ENCODE measurements at places on chromosomes 6 and 20.

GRCh38 chr6:77180326-77180725 is 283.0 kb downstream of the HTR1B start:
- no peak for DNase-seq

DNA sequence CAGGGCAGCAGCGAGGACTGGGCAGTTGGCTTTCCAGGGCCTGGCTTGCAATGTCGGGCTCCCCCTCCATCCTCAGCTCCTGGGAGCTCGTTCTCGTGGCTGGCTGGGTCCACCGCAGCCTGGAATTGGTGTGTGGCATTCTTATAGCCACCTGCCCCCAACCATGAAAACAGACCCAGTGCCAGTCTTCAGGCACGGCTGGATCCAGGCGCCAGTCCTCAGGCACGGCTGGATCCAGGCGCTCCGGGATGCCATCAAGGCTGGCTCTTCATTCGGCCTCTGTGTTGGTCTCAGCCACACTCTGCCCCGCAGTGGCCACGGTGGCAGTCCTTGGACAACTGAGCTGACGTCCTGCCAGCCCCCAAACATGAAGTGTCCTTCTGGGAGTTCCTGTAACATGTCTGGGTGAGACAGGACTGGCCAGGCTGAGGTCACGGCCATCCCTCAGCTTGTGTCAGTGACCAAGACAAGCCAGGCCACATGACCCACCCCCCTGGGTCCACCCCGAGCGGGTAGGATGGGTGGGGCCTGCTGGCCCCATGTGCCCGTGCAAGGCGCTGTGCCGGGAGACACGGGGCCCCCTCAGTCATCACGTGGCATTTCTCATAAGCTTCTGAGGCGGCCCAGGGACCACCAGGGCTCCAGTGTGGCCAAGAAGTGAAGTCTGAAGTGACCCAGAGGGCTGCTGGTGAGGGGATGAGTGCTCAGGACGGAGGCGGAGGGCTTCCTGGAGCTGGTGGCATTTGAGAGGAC is 99.0 kb downstream of the TAF4 start:
- no peak for DNase-seq

DNA sequence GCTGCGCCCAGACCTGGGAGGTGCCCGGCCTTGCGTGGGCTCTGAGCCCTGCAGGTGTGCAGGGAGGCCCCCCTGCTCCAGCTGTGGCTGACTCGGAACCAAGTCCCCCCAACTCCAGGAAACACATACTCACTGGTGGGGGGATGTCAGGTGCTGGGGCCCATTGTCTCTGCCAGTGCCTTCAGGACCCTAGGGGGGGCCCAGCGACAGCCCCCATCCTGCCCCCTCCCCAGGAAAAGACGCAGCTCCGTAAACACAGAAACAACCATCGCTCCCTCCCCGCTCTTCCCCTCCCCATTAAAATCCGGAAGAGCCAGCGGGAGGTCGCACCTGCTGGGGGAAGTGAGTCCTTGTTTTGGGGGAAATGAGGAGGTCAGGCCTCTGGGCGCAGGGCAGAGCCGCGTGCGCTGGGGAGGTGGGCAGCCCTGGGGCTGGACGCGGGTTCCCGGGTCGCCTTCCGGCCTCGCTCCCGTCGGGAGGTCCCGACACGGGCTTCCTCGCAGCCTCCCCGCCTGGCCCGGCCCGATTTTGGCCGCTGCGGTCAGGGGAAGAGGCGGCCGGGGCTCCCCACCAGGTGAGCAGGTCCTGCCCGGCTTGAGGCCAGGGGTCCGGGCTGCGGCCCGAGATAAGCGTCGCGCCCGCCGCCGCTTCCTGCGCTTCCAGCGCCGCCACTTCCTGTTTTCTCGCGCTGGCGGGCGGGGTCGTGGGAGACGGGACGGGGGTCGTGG is 6.2 kb downstream of the C20orf204 start:
- no peak for DNase-seq

GRCh38 chr6:33114406-33114805 is 38.6 kb downstream of the HLA-DPB1 start:
- no peak for DNase-seq

GRCh38 chr6:79635232-79635543 is 4.1 kb downstream of the SH3BGRL2 start:
- no peak for DNase-seq

GRCh38 chr6:24492475-24492874 is 2.3 kb upstream of the ALDH5A1 start:
- DNase-seq = no peak

- no peak for DNase-seq
Measured at GRCh38 chr6:131733376-131734016, 22.7 kb upstream of the CTAGE9 start.

DNA sequence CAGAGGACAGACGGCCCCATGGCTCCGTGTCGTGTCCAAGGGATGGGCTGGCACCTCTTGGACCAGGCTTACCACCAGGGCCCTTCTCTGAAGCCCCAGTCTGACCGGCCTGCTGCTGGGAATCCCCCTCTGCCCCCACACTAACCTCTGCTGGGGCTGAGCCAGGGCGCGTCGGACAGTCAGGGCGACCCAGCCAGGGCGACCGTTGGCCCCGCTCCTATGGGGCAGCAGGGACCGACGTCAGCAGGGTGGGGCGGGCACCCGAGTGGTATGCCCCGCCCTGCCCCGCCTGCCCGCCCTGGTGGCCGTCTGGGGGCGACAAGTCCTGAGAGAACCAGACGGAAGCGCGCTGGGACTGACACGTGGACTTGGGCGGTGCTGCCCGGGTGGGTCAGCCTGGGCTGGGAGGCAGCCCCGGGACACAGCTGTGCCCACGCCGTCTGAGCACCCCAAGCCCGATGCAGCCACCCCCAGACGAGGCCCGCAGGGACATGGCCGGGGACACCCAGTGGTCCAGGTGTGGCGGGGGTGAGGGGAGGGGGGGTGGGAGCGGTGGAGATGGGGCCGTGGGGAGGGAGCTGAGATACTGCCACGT is at the start of gene SLC17A9:
Gene SLC17A9, plus strand, starts transcription at position 337 of the 595 bp plus-strand sequence. Its CDS starts 122 bp downstream, at position 459.
- peak; percentile 51 for DNase-seq

DNA sequence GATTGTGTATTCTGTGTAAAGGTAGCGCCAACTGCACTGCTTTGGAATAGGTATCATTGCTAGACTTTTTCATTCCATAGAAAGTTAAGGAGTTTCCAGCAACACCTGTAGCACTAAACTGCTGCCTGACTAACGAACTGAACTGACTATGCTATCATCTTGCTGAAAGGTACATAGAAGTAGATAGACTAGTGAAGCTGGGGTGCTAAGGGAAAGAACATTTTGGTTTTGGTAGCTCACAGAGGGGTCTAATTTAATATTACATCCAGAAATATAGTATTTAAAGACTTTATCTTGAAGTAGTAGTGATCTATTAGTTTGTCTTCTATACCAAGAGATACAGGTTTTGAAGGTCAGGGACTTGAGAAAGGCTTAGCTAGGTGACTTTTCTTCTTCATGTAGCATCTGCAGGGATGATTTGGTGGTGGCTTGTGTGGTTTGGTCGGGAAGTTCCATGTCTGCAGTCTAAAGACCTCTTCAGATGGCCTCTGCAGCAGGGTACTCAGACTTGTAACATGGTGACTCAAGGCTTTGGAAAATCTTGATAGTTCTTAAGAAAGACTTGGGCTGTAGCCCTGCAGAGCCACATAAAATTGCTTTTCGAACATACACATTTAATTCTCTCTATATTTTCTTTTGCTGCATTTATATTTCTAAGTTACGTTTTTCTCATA is 10.2 kb downstream of the SENP6 start:
- DNase-seq = no peak

GRCh38 chr6:52493669-52494068 is 73.5 kb downstream of the EFHC1 start:
- no peak for DNase-seq

DNA sequence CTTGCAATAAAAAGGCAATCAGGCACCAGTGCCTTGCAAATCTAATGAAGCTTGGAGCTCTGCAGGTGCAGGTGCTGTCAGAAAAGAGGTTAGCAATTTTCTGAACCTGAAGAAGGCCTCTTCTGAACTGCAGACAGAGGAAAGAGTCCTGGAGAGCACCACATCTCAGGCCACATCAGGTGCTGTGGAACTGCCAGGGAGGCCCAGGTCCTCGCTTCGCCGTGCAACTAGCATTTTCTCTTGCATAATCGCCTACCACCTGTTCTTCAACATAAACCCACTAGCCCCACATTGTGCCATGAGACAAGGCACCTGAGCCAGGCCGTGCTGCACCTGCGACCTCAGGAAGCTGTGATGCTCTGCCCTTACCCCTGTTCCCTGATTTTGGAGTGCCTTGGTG is 187.6 kb downstream of the DTNBP1 start:
- no peak for DNase-seq

- DNase-seq = no peak
Measured at GRCh38 chr6:54282186-54282585, 26.1 kb upstream of the TINAG start.

DNA sequence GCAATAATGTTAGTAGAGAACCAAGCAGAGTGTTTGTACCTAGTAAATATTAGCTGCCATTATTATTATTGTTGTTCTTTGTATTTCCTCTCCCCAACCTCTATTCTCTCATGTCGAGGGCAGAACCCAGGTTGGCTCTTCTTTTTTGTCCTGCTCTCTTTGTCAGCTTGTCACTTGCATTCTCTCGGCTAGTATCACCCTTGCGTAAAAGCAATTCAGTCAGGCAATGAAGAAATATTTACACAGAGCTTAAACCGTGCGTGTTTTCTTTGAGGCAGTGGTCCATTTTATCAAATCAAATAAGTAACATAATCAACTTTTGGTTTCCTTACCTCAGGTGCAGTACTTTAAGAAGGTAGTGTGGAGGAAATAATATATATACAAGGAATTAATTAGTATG is 83.9 kb downstream of the TULP4 start:
- no peak for DNase-seq

DNA sequence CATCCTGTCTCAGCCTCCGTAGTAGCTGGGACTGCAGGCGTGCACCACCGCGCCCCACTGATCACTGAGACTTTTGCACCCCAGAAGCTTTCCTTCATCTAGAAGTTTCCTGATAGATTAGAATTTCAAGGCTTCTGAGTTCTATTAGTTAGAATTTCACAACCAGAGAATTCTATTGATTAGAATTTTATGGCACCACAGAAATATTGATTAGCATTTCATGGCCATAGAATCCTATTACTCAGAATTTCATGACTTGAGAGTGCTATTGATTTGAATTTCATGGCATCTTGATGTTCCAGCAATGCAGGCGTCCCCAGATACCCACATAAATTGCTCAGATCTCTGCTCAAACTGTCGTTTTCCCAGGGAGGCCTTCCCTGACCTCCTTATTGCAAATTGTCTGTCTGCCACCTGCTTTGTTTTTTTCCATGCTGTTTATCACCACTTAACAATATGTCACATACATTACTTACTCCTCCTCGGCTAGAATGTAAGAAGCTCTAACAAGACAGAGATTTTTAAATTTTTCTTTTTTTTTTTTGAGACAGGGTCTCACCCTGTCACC is 16.9 kb upstream of the CBFA2T2 start:
- DNase-seq = no peak

GRCh38 chr20:34996243-34997028 is 40.8 kb downstream of the MYH7B start:
- DNase-seq = no peak

- no peak for DNase-seq
Measured at GRCh38 chr6:4649728-4650127, 126.5 kb upstream of the CDYL start.

- no peak for DNase-seq
Measured at GRCh38 chr6:14283600-14284235, 166.1 kb downstream of the CD83 start.

DNA sequence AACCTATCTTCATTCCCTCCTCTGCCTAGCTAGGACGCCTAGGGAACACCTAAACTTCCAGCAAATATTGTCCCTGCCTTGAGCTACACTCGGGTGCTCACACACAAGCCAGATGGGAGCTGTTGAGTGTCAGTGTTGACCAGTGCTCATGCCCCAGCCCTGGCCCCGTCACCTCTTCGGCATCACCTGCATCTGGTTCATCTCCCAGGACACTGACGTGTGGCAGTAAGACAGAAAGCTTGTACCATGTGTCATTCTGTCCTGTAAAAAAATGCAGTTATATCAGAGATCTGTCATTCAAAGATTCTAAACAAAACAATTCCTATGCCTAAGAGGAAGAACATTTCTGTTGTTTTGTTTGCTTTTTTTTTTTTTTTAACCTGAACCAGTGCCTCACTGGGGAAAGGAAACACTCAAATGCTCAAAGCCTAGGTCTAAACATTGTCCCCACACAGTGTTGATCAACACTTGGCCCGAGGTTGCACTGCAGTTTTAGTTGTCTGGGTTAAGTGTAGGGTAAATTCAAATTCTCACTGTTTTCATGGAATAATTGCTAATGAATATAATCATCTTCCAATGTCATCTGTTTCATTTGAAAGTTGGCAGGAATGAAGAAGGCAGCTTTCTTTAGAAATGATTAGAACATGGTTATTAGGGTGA is 102.7 kb upstream of the SASH1 start:
- no peak for DNase-seq

GRCh38 chr6:43455531-43456428 is at the start of gene DLK2:
DLK2 (minus strand) TSS chr6:43455548; CDS start chr6:43454825, 723 bp downstream.
- peak; percentile 75 for DNase-seq

DNA sequence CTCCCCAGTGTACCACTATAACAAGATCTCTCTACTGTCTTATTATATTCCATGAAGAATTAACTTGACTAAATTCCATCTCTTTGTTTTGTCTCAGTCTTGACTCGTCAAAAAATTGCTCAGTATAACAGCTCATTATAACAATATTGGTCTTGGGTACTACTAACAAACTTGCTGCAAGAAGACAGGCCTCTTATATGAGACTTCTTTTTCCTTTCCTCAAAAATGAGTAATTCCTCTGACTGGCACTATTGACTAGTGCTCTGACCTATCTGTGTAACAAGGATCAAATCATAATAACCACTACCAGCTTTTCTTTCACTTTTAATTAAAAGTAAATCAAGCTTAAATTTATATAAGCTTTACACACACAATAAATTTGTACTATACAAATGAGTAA is 91.3 kb upstream of the THEMIS start:
- no peak for DNase-seq

DNA sequence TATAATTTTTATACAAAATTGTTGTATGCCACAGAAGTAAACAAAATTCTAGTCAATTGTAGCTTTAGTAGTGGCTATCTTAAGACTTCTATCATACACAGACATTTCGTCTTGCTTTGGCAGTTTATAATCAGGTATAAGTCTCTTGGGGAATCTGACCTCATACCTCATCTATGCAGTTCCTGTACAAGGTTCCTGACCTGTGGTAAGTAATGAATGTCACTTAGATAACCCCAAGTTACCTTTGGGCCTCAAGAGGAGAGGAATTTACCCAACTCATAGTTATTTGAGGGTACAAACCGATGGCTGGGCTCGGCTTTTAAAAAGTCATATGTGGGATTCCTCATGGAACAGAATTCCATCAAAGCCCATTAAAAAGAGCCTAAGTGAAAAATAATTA is 58.8 kb upstream of the UNC93A start:
- DNase-seq = no peak

GRCh38 chr6:32224696-32225095 is 829 bp upstream of the NOTCH4 start:
- DNase-seq = no peak

DNA sequence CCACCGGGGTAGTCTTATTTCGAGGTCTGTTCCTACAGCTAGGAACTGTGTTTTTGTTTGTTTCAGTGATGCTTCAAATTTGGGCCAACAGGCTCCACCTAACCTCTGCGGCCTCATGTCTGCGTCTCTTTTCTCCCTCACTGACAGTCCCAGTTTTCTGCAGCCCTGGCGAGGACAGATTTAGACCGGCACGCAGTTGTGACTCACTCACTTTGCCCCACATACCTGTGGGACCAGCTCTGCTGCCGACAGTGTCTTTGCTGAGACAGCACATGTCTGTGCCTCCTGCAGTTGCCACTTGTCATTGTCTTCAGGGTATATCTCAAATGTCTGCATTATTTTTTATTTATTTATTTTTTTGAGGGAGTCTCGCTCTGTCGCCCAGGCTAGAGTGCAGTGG is 29.2 kb downstream of the OSBPL2 start:
- no peak for DNase-seq

Data from CD4-positive, alpha-beta T cell (primary cell).